ENCODE measurements at places on chromosomes 12 and 14.

DNA sequence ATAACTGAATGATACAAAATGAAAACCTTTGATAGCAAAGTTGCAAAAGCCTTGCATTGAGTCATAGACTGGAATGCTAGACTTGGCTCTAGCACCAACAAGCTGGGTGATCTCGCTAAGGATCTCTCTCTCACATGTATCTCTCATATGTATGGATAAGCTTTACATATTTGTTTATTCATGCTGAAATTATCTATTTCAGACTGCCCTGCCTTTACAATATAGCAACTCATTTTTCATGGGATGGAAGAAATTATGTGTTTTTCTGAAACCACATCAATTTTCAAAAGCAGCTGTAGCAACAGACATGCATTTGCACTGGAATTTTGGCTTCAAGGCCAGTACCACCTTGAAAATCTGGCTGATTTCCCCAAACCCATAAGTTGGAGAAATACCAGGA is 11.4 kb downstream of the RERG start:
- no peak for DNase-seq

DNA sequence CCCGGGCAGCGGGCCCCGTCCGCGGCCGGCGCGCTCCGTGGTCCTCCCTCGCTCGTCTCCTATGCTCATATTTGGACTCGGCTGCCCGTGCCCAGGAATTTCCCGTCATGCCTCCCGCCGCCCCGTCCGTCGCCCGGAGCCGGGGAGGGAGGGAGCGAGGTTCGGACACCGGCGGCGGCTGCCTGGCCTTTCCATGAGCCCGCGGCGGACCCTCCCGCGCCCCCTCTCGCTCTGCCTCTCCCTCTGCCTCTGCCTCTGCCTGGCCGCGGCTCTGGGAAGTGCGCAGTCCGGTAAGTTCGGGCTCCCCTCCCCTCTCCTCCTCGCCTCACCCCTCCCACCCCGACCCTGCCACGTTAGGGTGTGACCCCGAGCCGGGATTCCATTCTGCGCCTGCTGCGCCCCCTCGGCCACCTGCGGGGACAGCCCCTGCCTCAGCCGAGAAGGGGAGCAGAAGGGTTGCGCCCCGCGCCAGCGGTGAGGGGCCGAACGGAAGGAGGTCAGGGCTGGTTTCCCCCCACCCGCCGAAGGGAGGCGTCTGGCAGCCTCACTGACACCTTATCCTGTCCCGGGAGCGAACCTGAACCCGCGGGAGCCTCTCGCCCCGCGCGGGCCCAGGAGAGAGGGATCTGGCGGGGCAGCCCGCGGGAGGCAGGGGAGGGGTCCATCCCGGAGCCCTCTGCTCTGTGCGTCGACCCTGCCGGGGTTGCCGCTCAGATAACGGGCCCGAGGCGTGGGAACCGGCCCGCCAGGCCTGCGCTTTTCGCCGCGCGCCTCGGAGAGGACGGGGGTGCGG is at the start of gene MSRB3:
Gene MSRB3 (plus strand): TSS at position 108 of the 793 bp plus-strand sequence. CDS start 29,897 bp downstream, outside the sequence.
- DNase-seq = no peak

- no peak for DNase-seq
Measured at GRCh38 chr12:115957686-115958290, 319.7 kb downstream of the MED13L start.

- no peak for DNase-seq
Measured at GRCh38 chr14:75440733-75441477, 13.1 kb downstream of the JDP2 start.

- DNase-seq = no peak
Measured at GRCh38 chr12:1318327-1319031, 275.9 kb downstream of the FBXL14 start.

- DNase-seq = no peak
Measured at GRCh38 chr14:65173973-65174693, 71.8 kb upstream of the MAX start.

- DNase-seq = no peak
Measured at GRCh38 chr14:96511667-96512066, 9.5 kb downstream of the PAPOLA start.

DNA sequence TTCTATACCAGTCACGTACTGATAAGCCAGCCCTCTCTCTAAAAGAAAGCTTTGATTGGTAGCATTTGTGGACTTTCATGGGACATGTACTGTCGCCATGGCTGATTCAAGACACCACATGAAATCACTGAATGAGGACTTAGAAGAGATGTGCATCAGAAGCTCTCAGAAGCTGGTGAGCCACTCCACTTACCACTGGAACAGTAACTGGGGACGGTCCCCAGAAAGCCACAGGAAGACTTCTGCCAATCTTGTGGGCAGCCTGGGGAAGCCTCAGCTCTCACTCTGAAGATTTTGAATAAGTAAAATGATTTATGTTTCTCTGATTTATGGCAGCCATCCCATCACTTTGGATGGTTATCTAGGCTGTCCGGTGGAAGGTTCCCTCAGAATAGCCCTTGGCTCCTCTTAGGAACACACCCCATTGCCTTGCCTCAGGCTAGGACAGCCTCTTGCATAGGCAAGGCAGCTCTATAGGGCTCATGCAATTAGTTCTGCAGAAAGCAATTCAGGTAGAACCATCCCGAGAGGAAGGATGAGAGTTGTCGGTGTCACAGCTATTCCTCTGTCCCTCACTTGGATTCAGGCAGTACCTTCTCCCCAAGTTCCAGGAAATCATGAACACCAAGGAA is 9.8 kb downstream of the DHRS1 start:
- no peak for DNase-seq

- no peak for DNase-seq
Measured at GRCh38 chr14:81219759-81220579, 790 bp downstream of the GTF2A1 start.

GRCh38 chr14:49194067-49194466 is 392.1 kb downstream of the RPS29 start:
- no peak for DNase-seq

DNA sequence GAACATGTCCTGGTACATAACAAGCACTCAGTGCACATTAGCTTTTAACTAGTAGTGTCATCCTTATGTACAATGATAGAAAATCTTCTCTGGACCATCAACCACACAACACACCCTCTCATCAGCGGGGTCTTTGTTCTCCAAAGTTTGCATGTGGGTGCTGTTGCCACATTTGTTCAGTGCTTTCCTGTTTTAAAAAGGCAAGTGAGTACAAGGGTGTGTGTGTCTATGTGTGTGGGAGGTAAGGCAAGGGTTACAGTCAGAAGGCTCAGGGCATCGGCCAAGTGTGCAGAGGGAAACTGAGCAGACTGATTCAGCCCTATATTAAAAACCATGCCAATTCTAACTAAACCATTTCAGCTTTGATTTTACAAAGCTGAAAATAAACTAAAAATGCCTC is 17.9 kb downstream of the KRT76 start:
- no peak for DNase-seq

DNA sequence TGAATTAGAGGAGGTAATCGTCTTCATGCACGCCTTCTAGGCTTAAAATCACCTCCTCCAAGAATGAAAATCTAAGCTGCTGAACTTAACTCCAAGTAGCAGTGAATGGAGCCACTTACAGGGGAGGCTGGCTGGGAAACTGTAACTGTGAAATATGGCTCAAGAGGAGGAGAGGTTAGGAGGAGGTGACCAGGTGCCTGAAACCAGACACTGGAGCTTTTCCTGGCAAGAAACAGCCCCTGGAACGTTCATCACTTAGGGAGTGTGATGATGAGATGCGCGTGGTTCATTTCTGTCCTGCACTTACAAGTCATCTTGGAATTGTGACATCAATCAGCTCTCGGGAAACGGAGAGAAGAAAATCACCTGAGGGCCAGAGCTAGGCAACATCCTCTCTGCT is 62.3 kb upstream of the TMEM132C start:
- no peak for DNase-seq

- no peak for DNase-seq
Measured at GRCh38 chr12:753611-754472, 1.5 kb downstream of the WNK1 start.

- no peak for DNase-seq
Measured at GRCh38 chr12:66636771-66637170, 42.1 kb downstream of the GRIP1 start.

DNA sequence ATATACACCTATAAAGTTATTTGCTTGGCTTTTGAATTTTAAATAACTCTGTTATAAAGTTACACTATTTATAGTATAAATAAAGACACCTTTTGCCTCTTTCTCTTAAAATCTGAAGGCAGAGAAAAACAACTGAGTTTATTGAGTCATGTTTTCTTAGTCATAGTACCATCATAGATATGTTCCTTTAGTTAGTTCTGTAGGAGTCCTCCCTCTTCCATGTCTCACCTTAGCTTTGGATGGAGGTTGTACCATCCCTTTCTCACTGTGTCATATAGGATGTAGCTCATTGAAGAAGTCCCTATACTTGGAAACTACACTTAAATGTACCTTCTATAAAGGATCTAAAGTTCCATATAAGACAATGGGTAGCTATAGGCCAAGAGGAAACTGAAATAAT is 39.7 kb upstream of the TSPAN8 start:
- DNase-seq = no peak

GRCh38 chr14:80942191-80942600 is 658 bp upstream of the CEP128 start:
- DNase-seq = no peak

GRCh38 chr12:8622646-8623045 is 10.0 kb upstream of the AICDA start:
- no peak for DNase-seq

- DNase-seq = no peak
Measured at GRCh38 chr14:91985008-91985407, 37.5 kb upstream of the FBLN5 start.

DNA sequence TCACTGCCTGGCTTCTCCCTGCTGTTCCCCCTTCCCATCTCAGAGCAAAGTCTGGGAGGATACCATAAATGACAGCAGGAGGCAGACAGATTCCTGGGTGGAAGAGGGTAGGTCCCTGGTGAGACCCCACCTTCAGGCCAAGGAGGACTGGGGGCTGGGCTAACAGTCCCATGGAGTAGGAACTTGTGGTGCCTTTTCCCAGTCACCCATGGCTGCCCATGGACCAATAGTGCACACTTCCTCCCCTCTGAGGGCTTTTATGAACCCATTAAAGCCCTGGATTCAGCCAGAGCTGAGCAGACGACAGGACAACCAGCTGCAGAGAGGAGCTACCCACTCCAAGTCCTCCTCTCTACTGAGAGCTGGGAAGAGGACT is 36.6 kb upstream of the OR5AU1 start:
- no peak for DNase-seq

DNA sequence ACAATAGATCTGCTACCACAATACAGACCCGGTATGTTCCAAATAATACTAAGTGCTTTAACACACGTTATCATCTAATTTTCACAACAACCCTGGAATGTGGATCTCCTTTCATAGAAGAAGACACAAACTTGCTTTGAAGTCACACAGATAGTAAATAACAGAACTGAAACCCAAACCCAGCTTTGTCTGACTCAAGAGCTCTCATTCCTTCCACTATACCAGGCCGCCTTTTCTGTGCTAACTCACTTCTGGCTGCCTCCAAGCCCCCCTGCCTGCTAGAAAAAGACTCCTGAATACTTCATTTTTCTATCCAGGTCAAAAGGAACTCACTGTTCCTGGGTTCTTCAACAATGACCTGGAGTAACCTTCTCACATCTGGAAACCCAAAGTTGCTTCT is 37.8 kb downstream of the PRPF40B start:
- DNase-seq = no peak

DNA sequence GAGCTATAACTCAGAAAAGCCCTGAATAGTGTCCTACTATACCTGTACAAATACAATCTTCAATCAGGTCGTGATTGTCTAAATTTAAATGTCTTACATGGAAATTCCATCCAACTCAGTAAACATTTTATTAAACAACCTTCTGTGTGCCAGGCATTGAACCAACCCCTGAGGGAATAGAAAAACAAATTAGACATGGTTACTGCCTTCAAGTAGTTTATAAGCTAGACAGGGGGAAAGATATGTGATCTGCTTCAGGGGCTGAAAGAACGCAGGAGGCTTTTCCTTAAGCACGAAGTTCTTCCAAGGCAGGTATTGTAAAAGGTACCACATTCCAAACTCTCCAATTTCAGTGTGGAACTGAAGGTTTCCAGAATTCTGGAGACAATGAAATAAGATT is 39.7 kb upstream of the STAB2 start:
- no peak for DNase-seq

- DNase-seq = no peak
Measured at GRCh38 chr12:78457938-78458337, 406.6 kb upstream of the SYT1 start.
